Uterus (tissue), 4 donors: ENCODE measurements at places on chromosomes 7 and 10. TPM values are rescaled to one million over a fixed set of nuclear protein-coding genes. Genes with fewer than 3 reads are reported as not detected.

DNA sequence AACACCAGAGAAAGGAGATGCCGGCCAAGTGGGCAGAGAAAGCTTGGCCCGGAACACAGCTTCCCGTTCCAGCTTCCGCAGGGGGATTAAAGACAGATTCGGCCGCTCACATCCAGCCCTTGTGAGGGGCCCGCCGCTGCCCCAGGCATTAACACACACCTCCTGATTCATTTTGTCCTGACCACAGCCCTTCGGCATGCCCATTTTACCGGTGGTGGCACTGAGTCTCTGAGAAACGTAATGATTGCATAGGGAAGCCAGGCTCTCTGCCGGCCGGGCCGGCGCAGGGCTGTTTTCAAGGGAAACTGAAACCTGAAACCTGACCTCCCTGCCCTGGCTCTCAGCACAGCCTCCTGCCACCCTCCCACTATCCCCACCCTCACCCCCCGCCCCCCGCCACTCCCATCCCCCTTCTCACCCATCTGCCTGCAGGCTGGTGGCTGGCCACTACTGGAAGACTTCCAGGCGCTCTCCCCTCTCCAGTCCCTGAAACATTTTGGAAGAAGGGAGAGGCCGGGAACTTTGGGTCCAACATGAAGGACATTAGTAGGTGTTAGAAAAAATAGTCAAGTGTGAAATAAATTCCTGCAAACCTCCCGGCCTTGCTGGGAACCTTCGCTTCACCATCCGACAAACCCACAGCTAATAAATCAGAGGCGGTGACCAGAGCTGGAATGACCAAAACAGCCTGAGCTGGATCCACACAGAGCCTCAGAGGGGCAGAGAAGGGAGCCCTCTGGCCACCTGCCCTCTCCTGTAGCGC is 83.5 kb upstream of the CUX1 start:
- peak; percentile 38 for DNase-seq
- H3K4me1 ChIP-seq = no peaks in the 10 kb centered on the region
- H3K27me3 ChIP-seq = no peaks in the 10 kb centered on the region
- peak overlapping the region; percentile 35 for H3K4me3 ChIP-seq

DNA sequence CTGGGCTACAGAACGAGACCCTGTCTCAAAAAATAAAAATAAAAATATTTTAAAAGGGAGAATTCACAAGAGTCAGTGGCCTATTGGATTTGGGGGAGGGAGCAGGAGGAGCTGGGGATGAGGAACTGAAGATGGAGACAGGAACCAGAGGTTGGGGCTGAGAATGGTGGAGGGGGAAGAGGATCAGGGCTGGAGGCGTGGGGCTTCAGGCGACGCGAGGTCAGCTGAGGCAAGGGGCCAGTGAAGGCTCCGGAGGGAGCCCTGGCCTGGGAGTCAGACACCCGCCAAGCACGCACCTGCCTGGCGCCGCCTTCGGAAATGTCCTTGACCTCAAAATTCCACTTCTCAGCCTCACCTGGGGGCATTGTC is 671 bp upstream of the CLEC2L start:
- no peak for DNase-seq
- H3K27ac ChIP-seq = no peak overlapping the region
- no peaks in the 10 kb centered on the region for H3K36me3 ChIP-seq
- H3K4me3 ChIP-seq = no peak overlapping the region
- peaks cover 6% of the 10 kb centered on the region for H3K4me1 ChIP-seq
- H3K27me3 ChIP-seq = no peaks in the 10 kb centered on the region

DNA sequence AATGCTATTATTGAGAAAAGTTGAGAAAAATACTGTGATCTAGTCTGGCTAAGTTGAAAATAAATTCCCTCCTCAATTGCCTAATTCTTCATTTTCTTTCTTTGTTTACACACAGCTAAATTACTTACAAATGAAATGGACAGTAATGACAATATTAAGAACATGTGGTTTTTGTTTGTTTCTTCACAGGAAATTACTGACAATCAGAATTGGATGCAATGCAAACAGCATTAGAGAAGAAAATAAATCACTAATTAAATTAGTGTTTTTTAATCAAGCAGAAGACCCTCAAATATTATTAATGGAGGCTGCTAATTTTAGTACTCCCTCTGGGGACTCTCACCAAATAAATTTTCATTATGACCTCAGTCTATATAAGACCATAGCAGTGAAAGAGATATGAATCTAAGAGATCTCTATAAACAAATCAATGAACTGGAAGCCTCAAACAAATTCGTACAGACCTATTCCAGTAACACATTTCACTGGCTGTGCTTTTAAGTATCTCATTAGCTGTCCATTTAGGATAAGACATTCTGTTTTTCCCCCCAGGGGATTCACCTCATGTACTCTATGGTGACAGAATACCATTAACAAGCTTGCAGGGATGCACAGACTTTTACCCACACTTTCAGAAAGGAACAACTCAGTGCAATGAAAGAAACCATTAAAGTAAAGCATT is 202.0 kb upstream of the DGKB start:
- no peak for DNase-seq
- no peaks in the 10 kb centered on the region for H3K27me3 ChIP-seq
- no peak overlapping the region for H3K4me3 ChIP-seq
- no peaks in the 10 kb centered on the region for H3K36me3 ChIP-seq
- H3K27ac ChIP-seq = no peak overlapping the region

DNA sequence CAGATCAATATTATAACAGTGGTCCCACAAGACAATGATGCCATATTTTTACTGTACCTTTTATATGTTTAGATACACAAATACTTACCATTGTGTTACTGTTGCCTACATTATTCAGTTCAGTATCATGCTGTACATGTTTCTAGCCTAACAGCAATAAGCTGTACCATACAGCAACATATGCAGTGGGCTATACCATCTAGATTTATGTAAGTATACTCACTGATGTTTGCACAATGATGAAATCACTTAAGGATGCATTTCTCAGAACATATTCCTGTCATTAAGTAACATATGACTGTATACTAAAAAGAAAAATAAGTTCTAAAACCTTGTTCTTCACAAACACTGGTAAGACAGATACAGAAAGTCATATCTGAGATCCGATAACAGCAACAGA is 468.6 kb upstream of the SEMA3A start:
- no peaks in the 10 kb centered on the region for H3K27me3 ChIP-seq
- no peak overlapping the region for H3K4me3 ChIP-seq
- H3K4me1 ChIP-seq = no peaks in the 10 kb centered on the region

GRCh38 chr10:44011603-44011981 is 362.9 kb upstream of the ZNF32 start:
- no peaks in the 10 kb centered on the region for H3K27me3 ChIP-seq
- no peak overlapping the region for H3K27ac ChIP-seq
- no peaks in the 10 kb centered on the region for H3K4me1 ChIP-seq
- no peak overlapping the region for H3K4me3 ChIP-seq
- no peak for DNase-seq

DNA sequence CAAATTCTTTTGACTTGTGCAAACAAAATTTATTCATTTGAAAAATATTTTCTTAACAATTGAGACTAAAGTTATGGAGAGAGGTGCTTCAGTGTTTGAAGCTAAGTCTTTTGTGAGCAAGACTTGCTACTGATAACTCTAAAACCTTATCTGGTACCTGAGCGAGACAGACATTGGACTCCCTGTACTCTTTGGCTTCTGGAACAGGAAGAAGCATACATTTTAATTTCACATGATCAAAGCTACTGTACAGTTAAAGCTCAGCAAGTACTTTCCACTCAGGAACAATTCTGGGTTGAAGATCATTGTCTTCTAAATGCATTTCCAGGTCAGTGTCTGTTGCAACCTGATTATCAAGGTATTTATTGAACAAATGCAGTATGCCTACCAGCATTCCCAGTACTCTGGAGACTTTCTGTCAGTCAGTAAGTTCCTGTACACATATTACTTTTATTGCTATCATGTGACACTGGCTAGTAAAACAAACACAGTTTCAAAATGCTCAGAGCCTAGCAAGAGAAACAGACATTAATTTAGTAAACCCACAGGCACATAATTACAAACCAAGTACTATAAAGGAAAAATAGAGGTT is 42.4 kb downstream of the CABCOCO1 start:
- H3K27me3 ChIP-seq = no peaks in the 10 kb centered on the region
- no peak for DNase-seq
- no peak overlapping the region for H3K4me3 ChIP-seq
- H3K27ac ChIP-seq = no peak overlapping the region
- H3K4me1 ChIP-seq = no peaks in the 10 kb centered on the region
- H3K36me3 ChIP-seq = no peaks in the 10 kb centered on the region

DNA sequence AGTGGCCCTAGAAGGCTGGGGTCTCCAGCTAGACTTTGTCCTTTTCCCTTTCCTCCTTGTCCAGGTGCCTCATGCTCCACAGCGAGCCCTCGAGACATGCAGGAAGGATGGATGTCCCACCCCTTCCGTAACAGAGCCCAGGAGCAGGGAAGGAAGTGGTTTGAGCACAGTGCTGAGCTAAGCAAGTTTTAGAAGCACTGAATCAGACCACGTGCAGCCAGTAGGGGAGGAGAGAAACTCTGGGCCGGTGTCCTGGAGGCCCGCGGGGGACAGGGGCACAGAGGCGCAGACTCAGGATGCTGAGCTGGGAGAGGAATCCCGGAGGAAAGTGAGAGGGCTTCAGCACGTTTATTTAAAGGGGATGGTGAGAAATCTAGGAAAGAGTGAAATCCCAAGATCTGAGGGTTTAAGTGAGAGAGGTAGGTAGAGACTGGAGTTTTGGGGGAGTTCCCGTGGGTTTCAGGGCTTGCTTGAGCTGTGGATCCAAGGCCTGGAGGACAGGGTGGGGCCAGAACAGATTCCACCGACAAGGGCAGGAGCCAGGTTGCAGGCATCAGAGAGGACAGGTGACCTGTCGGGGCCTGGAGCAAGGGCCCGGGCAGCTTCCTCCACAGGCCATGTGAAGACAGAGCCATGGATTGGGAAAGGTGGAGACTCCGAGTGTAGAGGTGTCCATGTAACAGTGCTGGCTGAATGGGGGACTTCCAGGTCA is 4.4 kb upstream of the IRF5 start:
- no peaks in the 10 kb centered on the region for H3K4me1 ChIP-seq
- no peak for DNase-seq
- no peak overlapping the region for H3K27ac ChIP-seq
- H3K36me3 ChIP-seq = no peaks in the 10 kb centered on the region

GRCh38 chr10:71554671-71555070 is 158.0 kb downstream of the CDH23 start:
- no peaks in the 10 kb centered on the region for H3K4me1 ChIP-seq
- no peaks in the 10 kb centered on the region for H3K36me3 ChIP-seq
- H3K27ac ChIP-seq = no peak overlapping the region
- no peaks in the 10 kb centered on the region for H3K27me3 ChIP-seq

DNA sequence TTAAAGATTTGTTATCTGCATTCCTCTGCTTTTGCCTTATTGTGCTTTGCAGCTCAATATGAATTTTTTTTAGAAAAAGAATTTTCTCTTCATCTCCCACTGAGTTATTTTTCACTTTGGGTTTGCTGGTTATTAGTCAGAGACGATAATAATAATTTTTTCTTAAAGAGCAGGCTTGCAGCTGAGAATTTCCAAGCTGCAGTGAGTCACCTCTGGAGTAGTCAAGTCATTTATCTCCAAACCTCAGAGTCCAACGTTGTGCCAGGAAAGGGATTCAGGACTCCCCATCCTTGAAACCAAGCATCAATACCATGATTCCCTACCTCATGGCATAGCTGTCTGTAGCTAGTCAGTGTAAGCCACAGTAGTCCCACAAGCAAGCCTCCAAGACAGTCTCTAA is 15.2 kb upstream of the EGR2 start:
- no peak overlapping the region for H3K27ac ChIP-seq
- no peak overlapping the region for H3K4me3 ChIP-seq
- H3K36me3 ChIP-seq = no peaks in the 10 kb centered on the region
- no peaks in the 10 kb centered on the region for H3K4me1 ChIP-seq

DNA sequence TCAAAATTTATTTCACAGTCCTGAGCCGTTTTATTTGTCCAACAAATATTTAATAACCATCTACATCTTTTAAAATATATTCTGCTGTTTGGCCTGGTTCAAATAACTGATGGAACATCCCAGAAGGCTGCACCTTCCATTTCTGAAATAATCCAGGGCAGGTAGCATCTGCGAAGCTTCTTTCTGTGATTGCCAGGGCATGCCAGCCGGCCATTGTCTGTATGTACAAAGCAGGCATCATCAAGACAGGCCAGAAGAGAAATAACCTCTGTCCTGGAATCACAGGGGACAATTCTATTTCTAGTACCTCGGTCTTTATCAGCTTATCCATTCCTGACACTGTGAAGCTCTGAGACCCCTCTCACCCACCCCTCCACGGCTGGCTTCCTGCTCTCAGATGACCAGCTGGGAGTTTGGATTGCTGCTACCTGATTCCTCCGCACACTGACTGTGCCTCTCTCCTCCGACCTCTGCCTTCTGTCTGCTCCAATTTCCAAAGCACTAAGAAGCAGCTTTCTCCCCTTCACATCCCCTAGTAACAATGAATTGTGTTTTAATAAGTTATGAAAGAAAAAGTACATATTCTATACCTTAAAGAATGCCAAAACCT is 8.0 kb downstream of the DGKI start:
- no peak for DNase-seq
- H3K4me1 ChIP-seq = no peaks in the 10 kb centered on the region
- no peaks in the 10 kb centered on the region for H3K36me3 ChIP-seq
- no peaks in the 10 kb centered on the region for H3K27me3 ChIP-seq
- no peak overlapping the region for H3K27ac ChIP-seq
- H3K4me3 ChIP-seq = no peak overlapping the region

GRCh38 chr7:133167300-133167699 is 85.4 kb upstream of the CHCHD3 start:
- no peak overlapping the region for H3K27ac ChIP-seq
- no peak overlapping the region for H3K4me3 ChIP-seq
- H3K36me3 ChIP-seq = no peaks in the 10 kb centered on the region

DNA sequence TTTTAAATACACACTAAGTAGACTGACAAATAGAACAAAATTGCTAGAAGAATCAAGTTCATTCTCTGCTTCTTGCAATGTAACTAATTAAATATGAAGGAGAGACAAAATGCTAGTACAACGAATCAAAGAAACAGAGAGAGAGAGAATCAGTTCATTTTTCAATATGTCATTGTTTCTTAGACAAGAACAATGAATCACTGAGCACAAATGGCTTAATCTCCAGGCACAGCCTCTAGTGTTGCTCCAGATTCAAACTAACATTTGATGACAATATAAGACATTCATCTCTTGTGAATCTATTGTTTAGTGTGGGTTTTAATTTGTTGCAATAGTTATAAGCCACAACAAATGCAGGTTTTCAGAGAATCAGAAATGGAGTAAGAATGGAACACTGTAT is 357.4 kb upstream of the TMEM229A start:
- H3K36me3 ChIP-seq = no peaks in the 10 kb centered on the region
- no peak overlapping the region for H3K4me3 ChIP-seq
- H3K27ac ChIP-seq = no peak overlapping the region
- no peaks in the 10 kb centered on the region for H3K27me3 ChIP-seq
- no peaks in the 10 kb centered on the region for H3K4me1 ChIP-seq
- no peak for DNase-seq

- H3K36me3 ChIP-seq = no peaks in the 10 kb centered on the region
- DNase-seq = peak; percentile 45
- no peaks in the 10 kb centered on the region for H3K4me1 ChIP-seq
- H3K27ac ChIP-seq = peak overlapping the region; percentile 87
Observed at GRCh38 chr7:105521027-105521716, 899 bp downstream of the PUS7 start.

Gene PPP1R17
- total RNA-seq = not detected

Gene PRSS37
- not detected for total RNA-seq

Gene OR2A42
- 4.1 TPM for total RNA-seq

Gene TCAF2
- total RNA-seq = 3.3 TPM

Gene UTF1
- total RNA-seq = not detected

Gene ANK3
- total RNA-seq = 34.8 TPM

Gene NAT16
- not detected for total RNA-seq

Gene NPY
- total RNA-seq = not detected

Gene CYP2C19
- not detected for total RNA-seq

Gene CDC14C
- total RNA-seq = not detected

Gene MRPS33
- 28.7 TPM for total RNA-seq

Gene AQP1
- 477 TPM for total RNA-seq

Gene CFAP46
- total RNA-seq = 4.5 TPM
